ENCODE measurements at places on chromosomes 1 and 21.

- no peak for DNase-seq
These were observed 151.7 kb downstream of the PCP4 start for GRCh38 chr21:40018871-40019475.

GRCh38 chr1:110778821-110779220, 94.1 kb upstream of the CD53 start:
- no peak for DNase-seq

- DNase-seq: no peak
These were observed 19.6 kb downstream of the WNT9A start for GRCh38 chr1:227927971-227928741.

- peak; percentile 7 for DNase-seq
These were observed 39.6 kb downstream of the UCHL5 start for GRCh38 chr1:193019442-193020026.

DNA sequence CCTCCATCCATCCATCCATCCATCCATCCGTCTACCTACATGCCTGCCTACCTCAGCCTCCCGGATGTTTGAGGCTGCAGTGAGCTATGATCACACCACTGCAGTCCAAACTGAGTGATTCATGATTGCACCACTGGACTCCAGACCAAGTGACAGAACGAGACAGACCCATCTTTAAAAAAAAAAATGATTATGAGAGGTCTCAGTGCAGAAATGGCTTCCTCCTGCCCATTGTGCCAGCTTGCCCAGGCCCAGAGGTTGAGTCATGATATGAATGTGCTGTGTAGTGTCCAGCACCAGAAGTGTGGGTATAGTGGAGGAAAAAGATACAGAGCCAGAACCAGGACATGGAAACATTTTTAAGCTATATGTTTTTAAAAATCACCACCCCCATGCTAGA, 149.9 kb downstream of the KIF26B start:
- no peak for DNase-seq

DNA sequence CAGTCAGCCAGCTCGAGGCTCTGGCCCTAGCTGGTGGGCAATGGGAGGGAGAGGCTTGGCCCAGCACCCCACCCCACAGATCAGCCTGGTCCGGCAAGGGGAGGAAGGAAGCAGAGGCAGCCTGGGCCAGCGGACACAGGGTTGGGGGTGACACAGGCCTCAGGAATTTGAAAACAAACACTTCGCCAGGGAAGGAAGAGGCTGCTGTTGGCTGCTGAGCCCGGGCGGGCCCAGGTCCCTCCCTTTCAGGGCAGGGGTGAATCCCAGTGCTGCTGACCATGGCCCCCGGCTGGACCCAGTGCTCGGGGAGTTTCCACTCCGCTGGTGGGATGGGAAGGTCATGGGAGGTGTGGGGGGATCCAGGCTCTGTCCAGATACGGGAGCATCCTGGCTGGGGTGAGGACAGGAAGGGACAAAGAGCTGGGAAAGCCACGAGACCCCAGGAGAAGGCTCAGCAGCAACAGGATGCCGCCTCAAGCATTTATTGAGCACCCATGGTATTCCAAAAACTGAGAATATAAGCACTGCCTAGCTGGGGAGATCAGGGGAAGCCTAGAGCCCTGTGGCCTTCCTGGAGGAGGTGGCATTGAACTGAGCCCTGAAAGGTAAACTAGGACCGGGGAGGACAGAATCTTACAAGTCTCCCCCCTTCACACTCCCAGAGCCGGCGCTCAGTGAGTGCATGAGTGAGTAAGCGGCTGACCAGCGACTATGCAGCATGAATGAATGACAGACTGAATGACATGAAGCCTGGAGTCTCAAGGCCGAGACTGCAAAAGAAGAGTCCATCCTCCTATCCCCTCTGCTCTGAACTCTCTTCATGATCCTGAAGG, 26.2 kb upstream of the EPHA2 start:
- DNase-seq: no peak

DNA sequence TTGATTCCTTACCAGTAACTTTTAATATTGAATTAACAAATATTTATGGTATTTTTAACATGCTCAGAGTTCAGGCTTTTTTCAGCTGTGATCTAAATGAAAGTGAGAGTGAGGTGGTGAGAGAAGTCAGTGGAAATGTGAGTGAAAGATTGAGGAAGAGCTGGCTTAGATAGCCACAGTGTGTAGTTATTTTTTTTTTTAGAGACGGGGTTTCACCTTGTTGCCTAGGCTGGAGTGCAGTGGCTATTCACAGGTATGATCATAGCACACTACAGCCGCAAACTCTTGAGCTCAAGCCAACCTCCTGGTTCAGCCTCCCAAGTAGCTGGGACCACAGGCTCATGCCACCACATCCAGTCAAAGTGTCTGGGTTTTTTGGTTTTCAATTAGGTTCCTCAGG, 10.9 kb downstream of the RNF11 start:
- DNase-seq: no peak

DNA sequence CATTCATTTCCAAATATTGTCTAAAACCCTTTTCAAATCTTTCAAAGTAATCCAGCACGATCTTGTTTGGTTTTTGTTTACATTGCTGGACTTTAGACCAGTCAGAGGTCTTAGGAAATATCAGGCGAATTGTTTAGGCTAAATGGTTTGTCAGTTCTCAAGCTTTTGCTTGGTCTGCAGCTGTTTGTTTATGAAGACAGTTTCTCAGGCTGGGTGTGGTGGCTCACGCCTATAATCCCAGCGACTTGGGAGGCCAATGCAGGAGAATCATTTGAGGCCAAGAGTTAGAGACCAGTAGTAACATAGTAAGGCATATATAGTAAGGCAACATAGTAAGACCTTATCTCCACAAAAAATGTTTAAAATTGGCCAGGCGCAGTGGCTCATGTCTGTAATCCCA, 77.5 kb downstream of the DNTTIP2 start:
- DNase-seq: no peak

DNA sequence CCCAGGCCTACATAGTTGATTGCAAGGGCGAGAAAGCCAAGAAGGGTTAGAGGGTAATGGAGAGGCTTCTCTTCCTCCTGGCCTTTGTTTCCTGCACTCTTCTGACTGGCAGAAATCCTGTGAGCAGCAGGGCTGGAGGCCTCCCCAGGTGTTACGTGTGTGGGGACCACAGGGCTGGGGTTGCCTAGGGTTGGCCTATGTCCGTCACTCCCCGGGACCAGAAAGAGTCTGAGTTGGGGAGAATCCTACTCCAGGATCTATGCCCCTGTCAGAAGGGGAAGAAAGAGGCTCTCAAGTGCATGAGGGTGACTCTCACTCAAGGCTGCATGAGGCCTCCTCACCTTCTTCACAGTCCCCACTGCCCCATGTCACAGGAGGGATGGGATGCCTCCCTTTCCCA, 38.5 kb downstream of the IGFN1 start:
- no peak for DNase-seq

GRCh38 chr1:159778266-159778665, 2.5 kb upstream of the DUSP23 start:
- DNase-seq: no peak

DNA sequence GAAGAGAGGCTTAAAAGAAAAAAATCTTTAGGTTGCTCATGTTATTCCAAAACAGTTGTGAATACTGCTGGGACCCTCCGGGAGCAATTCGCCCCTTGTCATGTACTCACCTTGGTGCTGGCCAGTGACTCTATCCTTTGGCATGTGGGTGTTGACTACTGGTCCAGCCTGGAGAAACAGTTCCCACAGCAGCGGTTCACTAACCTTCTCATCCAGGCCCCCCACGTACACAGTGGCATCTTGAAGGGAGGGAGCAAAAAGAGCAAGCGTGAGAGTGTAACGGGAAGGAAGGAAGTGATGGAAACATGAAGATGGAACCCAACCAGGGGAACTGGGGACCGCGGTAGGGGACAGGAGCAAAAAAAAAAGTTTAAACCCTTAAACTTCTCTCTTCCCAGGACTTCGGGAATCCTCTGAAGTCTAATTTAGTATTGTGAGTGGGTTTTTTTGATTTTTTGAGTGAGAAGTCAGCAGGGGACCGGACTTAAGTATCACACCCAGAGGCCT, 494 bp downstream of the SF3B4 start:
- no peak for DNase-seq

GRCh38 chr21:31397939-31398338, 53.9 kb upstream of the TIAM1 start:
- DNase-seq: no peak

- no peak for DNase-seq
These were observed 43.7 kb downstream of the SLC27A3 start for GRCh38 chr1:153818876-153819275.

DNA sequence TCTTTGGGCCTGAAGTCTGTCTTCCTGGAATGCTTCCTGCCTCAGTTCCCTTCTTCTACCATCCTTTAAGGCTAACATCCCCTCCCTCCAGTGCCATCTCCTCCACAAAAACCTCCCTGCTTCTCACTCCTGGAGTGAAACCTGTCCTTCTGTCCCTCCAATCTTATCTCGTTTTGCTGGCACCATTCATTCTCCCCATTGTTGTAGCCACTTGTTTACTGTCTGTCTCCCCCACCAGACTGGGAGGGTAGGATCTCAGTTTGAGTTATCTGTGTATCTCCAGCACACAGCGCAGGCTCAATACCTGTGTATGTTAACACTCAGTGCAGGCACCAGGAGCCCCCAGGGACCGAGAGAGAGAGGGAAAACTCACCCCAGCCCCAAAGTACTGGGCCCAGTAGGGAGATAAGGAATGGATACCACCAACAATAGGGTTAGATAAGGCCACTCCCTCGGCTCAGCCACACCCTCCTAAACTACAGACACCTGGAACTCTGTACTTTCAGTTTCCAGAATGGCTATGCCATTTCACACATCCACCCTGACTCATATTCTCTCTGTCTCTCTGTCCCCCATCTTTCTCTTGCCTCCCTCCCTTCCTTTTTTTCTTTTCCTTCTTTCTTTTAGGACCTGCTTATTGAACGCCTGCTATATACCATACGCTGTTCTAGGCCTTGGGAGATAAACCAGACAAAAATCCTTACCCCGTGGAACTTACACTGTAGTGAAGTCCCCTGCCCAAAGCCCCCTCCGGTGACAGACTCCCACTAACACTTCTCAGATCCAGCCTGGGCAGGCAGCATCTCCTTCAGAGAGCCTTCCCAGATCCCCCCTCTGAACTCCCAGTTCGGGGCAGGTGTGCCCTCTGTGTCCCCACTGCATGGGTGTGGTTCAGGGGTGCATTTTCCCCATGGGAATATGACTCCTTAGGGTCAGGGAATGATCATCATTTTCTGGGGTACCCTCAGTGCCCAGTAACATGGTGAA, 3.3 kb upstream of the SSBP3 start:
- peak; percentile 41 for DNase-seq

DNA sequence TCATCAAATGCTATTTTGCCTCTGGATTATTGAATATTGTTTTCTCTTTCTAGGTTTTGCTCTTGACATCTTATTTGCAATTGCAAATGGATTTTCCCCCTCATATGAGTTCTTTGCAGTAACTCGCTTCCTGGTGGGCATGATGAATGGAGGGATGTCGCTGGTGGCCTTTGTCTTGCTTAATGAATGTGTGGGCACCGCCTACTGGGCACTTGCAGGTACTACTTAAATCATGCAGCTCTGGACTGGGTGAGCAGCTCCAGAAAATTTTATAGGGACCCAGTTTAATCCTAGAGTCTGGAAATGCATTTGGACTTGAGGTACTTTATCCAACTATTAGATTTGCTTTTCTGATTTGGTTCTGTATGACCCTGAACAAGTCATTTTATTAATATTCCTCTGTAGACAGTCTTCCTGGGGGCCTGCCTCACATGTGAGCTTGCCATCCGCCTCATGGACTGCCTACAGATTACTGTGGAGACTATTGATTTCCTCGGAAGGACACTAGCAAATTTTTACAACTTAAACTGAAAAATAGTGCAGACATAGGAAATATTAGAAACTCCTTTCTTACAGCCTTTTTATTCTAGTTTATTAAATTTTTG, 44.5 kb downstream of the SLC22A15 start:
- DNase-seq: peak; percentile 47

- DNase-seq: no peak
These were observed 14.6 kb upstream of the AHDC1 start for GRCh38 chr1:27618341-27619082.

GRCh38 chr1:232589111-232589811, 40.7 kb downstream of the SIPA1L2 start:
- DNase-seq: no peak

DNA sequence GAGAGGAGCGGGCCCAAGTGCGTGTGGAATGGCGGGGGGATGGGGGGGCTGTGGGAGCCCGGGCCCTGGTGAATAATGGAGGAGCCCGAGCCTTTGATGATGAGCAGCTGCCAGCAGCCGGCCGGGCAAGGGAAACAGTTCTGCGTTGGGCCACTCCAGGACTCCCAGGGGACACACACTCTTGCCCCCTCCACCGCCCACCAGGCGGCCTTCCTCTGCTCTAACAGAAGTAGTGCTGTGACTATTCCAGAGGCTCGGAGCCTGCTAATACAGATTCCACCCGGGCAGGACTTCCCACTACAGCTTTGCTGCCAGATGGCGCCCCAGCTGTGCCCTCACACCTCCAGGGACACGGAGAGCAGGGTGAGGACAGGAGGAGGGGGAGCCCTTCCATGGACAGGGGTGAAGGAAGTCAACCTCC, 48.2 kb upstream of the LRP8 start:
- DNase-seq: no peak

DNA sequence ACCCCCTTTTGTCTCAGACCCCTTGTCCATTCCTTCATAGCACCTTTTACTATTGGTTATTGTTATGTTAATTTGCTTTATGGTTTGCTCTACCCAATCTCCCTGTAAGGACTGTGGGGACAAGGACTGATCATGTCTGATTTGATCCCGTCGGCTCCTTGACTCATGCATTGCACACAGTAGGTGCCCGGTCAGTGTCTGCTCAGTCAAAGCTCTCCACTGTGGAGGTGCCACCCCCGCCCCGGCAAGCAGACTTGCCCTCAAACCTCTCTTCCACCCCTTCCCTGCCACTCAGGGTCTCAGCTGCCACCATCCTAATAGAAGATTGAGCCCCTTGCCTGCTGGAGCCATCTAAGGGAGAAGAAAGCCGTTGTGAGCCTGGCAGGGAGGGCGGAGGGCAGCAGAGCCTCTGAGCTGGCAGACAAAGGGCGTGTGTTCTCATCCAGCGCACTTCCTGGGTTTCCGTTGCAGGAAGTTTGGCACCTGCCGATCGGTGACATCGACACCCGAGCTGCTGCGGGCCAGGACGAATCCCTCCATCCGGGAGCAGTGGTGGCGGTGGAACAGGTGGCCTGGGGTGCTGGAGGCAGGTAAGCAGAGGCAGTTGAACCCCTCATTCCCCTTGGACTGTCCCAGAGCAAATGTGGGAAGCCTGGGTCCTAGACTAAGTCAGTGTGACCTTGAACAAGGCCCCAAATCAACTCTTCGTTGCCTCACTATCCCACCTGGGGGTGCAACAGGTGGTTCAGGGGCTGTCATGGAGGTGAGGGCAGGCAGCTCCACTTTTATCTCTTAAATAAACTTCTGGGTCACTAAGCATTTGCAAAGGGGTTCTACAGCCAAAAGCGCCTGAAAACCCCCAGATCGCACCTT, 2.2 kb upstream of the FBLIM1 start:
- DNase-seq: no peak

- no peak for DNase-seq
These were observed 118.8 kb downstream of the DPYD start for GRCh38 chr1:97802011-97802410.

- DNase-seq: peak; percentile 73
These were observed 32.2 kb upstream of the EPB41 start for GRCh38 chr1:28882009-28882628.

GRCh38 chr1:91501971-91502671, 1.5 kb downstream of the CDC7 start:
- no peak for DNase-seq

- DNase-seq: no peak
These were observed 2.4 kb downstream of the TUT4 start for GRCh38 chr1:52550447-52550846.
